ENCODE measurements at places on chromosomes 5 and 9. TPM values are rescaled to one million over a fixed set of nuclear protein-coding genes. Genes with fewer than 3 reads are reported as not detected.

- DNase-seq = no peak
These were observed 221.7 kb downstream of the FGF10 start for GRCh38 chr5:44167540-44167939.

DNA sequence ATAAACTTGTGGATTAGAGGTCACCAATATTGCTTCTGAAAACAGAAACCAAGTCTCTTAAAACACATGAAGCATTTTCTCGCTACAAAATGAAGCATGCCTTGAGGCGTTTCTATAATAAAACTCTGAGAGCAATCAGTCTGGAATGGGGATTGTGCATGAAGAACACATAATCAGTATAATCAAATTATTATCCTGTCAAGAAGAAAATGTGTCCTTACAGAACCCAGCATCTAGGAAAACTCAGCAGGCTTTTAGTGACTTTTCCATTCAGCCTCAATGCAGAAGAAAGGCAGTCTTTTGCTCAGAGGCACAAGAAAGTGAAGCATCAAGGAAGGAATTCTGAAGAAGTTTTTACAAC lies 121.9 kb downstream of the CDH18 start:
- DNase-seq = no peak

- DNase-seq = peak; percentile 87
These were observed 124.3 kb downstream of the ENC1 start for GRCh38 chr5:74516211-74516636.

- DNase-seq = no peak
These were observed 1.4 kb downstream of the PHF19 start for GRCh38 chr9:120875643-120875953.

GRCh38 chr5:173653822-173654523 lies 37.5 kb upstream of the BOD1 start:
- DNase-seq = peak; percentile 68

GRCh38 chr9:137580209-137580953 lies 1.7 kb upstream of the DPH7 start:
- DNase-seq = no peak

The NME5 gene
- total RNA-seq = 9.2 TPM

The AIF1L gene
- 117 TPM for total RNA-seq

The AMACR gene
- total RNA-seq = 10.8 TPM
